ENCODE measurements at places on chromosomes 12 and 14.

DNA sequence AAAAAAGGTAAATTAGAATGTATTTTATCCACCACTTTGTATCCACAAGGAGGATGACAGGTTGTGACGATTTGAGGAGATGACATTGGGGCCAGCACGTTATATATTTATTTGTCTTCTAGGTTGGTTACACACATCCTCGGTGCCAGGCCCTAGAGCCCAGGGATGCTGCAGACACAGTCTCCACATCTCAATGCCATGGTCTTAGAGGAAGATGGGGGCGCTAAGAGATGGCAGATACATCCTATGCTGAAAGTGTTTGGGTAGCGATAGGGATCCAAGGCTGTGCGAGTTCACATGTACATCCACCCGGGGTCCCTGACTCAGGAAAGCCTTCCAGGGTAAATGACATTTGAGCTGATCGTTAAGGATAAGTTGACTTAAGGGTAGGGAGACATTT is 193.1 kb upstream of the GSC start:
- no peak for DNase-seq

DNA sequence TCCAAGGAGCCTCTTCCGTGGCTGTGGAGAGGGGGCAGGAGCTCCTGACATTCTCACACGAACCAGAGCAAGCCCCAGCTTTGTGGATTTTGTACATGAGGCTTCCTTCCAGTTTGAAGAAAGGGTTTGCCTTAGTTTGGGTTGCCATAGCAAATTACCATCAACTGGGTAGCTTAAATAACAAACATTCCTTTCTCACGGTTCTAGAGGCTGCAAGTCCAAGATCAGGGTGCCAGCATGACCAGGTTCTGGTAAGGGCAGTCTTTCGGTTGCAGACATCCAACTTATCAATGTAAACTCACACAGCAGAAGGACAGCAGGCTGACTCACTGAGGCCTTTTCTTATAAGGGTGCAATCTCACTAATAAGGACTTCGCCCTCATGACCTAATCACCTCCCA is 25.9 kb upstream of the STAB2 start:
- DNase-seq: peak; percentile 9

DNA sequence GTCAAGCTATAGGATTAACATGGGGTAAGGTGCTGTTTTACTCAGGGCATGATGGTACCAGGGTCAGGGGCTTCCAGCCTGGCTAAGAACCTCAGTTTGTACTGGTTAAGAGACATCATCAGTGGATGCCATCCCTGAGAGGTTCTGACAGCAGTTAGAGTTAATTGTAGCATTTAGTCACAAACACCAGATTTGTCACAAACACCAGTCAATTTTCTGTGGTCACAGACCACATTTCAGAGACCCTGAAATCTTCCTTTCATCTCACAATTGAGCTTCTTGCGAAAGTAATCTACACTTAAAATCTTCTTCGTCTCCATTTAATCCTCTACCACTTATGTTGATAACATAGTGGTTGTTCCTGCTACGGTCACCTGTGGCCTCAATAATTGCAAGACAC is 143.0 kb upstream of the EGLN3 start:
- DNase-seq: no peak

DNA sequence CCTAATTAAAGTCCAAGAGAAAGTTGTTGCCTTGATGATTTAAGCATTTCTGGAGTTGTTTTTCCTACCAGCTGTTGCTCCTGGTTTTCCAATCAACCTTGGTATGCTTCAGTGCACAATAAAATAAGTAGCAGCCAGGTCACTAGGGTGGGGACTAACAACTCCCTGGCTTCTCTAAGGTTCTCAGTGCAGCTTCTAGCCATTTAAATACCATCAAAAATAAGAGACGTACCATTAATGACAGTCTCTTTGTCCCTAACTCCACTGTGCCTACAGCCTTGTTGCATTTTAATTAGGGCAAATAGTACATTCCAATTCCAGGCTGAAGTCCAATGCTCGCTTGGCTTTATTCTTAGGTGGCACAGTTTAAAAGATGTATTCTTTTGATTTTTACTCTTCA is 11.8 kb downstream of the STON2 start:
- no peak for DNase-seq

- no peak for DNase-seq
Measured at GRCh38 chr14:105839425-105840265, 313.3 kb downstream of the TMEM121 start.

DNA sequence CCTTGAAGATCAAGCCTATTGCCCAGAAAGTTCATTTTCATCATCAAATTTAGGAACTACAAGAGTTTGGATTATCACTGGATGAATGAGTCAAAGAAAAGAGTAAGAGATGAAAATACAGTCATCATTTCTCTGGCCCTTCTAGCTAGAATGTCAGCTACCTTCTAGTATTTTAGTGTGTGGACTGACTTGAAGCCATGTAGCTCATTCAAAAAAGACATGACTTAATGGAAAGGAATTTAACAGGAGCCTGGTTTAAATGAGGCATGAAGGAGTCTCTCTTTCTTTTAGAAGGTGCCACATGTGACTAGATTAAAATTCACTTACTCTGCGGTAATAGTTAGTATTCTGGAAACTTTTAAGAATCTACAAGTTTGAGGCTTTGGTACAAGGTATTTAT is 7.1 kb downstream of the PTHLH start:
- DNase-seq: no peak

DNA sequence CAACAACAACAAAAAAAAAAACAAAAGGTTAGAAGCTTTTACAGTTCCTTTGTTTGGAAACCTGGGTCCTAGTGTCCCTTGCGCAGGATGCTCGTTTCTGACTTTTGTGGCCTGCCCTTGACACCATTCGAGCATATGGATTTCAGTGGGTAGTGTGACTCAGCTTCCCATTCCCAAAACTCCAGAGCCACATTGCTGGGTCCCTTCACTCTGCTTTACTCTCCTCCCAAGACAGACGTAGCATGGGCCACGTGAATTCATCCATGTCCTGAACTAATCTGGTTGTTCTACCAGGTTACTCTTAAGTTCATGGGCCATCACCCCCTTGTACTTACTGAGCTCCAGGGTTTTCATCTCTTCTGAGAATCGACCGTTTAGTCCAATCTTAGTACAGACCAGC is 68.0 kb upstream of the MAX start:
- DNase-seq: no peak

DNA sequence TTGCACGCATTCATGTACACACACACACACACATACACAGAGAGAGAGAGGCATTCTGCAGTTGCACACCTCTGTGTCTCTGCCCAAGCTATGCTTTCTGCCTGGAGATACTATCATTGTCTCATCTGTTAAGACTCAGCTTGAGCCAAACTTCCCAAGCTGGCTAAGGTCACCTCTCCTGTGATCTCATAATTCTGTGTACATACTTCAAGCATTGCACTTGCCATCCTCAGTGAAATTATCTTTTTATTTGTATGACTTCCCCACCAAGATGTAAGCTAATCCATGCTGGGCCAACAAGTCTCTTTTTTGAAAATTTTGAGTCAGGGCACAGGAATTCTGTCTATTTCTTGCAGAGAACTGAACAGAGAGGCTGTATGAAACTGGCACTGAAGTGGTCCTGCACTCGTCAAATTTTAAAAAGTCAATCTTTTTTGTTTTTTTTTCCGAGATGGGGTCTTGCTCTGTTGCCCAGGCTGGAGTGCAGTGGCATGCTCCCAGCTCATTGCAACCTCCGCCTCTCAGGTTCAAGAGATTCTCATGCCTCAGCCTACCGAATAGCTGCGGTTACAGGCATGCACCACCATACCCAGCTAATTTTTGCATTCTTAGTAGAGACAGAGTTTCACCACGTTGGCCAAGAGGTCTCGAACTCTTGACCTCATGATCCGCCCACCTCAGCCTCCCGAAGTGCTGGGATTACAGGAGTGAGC is 44.3 kb downstream of the TMTC1 start:
- peak; percentile 77 for DNase-seq

GRCh38 chr12:50636505-50636904 is 127.4 kb upstream of the ATF1 start:
- DNase-seq: no peak

GRCh38 chr12:47742253-47742825 is 16.3 kb downstream of the RAPGEF3 start:
- DNase-seq: no peak

DNA sequence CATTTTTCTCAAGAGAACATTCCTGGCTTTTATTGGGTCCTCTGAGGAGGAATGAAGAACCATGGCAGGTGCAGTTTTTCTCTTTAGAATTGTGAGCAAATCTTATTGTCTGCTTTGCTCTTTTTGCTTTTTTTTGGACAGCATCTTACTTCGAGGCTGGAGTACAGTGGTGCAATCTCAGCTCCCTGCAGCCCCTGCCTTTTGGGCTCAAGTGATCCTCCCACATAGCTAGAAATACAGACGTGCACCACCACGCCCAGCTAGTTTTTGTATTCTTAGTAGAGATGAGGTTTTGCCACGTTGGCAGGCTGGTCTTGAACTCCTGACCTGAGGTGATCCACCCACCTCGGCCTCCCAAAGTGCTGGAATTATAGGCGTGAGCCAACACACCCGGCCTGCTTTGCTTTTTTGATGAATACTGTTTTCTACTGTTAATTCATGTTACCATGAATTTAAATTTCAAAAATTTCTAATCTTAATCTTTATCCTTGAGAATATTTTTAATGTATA is 71.5 kb downstream of the POLR3B start:
- DNase-seq: no peak

GRCh38 chr12:2940564-2940963 is 18.6 kb upstream of the TEAD4 start:
- no peak for DNase-seq

- DNase-seq: no peak
Measured at GRCh38 chr14:98953551-98954348, 318.2 kb downstream of the BCL11B start.

GRCh38 chr12:121806546-121807423 is 3.0 kb downstream of the SETD1B start:
- DNase-seq: no peak

- no peak for DNase-seq
Measured at GRCh38 chr14:93936245-93936644, 9.1 kb downstream of the FAM181A start.

DNA sequence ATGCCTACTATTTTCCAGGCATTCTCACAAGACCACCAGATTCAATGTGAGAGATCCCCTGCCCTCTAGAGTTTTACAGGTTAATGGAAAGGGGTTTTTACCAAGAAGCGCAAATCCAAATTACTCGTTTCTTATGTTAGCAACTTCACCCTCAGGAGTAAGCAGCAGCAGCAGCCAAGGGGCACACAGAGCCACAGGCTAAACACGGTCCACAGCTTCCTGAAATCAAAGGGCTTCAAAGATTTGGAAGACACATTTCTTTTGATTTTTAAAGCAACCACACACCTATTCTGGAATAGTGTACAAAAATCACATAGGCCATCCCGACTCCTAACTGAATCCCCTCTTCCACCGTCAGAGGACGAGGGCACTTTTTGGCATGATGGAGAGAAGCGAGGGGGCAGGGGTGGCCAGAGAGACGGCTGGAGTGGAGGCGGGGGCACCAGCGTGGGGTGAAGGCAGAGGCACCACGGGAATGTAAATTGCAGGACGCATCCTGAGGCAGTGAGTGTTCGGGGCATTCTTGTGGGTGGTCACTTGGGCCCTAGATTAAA is 107.0 kb downstream of the ARF6 start:
- no peak for DNase-seq

DNA sequence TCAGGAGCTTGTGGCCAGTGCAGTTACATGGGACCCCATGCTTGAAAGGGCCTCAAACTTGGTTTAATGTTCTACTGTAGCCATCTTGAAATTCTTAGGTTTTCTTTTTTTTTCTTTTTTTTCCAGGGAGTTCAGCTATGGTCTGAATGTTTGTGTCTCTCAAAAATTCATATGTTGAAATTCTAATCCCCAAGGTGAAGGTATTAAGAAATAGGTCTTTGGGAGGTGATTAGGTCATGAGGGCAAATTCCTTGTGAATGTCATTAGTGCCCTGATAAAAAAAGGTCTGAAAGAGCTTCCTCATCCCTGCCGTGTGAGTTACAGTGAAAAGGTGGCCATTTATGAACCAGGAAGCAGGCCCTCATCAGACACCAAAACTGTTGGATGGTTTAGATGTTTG is 324.1 kb downstream of the C12orf75 start:
- DNase-seq: no peak

- DNase-seq: no peak
Measured at GRCh38 chr12:96176575-96176974, 17.6 kb upstream of the ELK3 start.

DNA sequence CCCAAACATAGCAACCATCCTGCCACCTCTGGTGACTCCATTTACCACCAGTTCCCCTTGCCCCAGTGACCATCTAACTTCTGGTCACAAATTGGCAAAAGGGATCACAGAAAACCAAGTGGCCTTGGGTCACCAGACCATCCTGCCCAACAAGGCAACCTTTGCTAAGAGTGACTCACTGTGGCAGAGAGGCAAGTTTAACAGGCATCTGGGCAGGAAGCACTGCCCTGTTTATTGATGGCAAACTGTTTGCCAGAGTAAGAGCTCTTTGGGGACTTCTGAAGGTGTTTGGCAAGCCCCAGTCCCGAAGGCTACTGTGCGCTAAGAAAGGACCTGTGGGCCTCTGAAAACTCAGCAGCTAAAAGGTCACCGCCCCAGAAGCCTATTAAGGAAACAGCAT is 28.2 kb upstream of the TMEM233 start:
- no peak for DNase-seq

DNA sequence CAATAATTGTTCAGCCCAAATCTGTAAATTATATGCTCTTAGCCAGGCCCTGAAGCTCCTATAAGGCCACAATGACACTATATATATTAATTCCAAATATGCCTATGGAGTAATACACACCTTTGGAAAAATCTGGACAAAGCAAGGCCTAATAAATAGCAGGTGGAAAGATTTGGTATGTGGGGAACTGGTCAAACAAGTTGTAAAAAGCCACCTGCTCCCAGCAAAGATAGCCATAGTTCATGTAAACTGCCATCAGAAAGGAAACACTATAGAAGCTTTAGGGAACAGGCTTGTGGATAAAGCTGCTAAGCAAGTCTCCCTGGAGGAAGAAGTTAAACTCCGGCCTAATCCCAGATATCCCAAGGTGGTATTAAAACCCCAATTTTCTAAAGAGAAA is 29.7 kb downstream of the PRMT8 start:
- DNase-seq: no peak
